ENCODE measurements at places on chromosomes 2 and 18.

- no peak for DNase-seq
Measured at GRCh38 chr18:8324343-8325065, 284.7 kb upstream of the RAB12 start.

GRCh38 chr2:98412751-98413458, 31.8 kb upstream of the INPP4A start:
- DNase-seq, result peak; percentile 61

- peak; percentile 28 for DNase-seq
Measured at GRCh38 chr18:31206787-31207381, 44.2 kb upstream of the DSC1 start.

DNA sequence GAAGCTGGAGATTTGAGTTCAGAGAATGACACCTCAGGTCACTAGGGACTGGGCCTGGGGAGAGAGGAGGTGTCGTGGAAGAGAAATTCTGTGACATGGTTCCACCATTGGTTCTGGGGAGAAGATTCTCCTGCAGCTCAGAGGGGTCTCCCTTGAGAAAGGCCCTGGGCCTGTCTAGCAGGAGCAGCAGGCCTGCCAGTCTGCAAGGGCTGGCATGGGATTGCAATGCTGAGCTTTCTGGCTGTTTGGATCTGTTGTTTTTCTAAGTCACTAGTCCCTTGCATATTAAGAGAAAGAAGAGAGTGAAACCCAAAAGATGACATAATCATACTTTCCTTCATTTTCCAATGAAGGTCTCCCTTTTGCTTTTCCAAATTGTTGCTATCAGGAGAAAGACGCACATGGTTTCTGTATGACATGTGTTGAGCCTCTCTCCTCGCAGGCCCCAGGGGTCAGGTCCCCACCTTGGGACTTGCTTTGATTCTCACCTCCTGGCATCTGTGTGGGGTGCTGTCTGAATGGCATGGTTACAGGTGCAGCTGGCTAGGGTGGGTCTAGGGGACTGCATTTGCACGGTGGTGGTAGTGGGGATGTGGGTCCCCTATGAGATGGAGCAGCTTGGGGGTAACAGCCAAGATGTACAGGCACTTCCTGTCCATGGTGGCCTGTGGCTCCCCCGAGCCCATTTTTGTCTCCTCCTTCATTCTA, 117.8 kb downstream of the GLI2 start:
- no peak for DNase-seq

GRCh38 chr2:7740114-7740513, 822.9 kb downstream of the RNF144A start:
- DNase-seq, result no peak

- no peak for DNase-seq
Measured at GRCh38 chr18:515156-515815, 14.8 kb upstream of the COLEC12 start.

GRCh38 chr2:71786291-71787107, 333.1 kb downstream of the DYSF start:
- no peak for DNase-seq

- no peak for DNase-seq
Measured at GRCh38 chr2:178298785-178299212, 104.5 kb downstream of the OSBPL6 start.

- no peak for DNase-seq
Measured at GRCh38 chr2:118837067-118837466, 10.4 kb downstream of the EN1 start.

DNA sequence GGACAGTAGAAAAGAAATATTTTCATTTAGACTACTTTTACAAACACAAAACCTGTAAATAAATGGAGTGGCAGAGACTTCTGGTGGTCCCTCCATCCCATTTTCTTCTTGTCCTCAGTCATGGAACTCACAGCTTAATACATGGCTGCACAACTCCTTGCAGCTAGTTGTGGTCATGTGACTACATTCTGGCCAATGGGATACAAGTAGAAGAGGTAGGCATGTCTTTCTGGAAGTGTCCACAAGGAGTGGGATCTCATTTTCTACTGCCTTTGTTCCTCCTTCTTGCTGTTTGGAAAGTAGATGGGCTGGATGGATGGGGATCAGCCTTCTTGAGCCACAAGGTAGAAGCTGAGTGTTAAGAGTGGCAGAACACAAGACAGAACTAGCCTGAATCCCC, 555.8 kb downstream of the SATB2 start:
- no peak for DNase-seq

DNA sequence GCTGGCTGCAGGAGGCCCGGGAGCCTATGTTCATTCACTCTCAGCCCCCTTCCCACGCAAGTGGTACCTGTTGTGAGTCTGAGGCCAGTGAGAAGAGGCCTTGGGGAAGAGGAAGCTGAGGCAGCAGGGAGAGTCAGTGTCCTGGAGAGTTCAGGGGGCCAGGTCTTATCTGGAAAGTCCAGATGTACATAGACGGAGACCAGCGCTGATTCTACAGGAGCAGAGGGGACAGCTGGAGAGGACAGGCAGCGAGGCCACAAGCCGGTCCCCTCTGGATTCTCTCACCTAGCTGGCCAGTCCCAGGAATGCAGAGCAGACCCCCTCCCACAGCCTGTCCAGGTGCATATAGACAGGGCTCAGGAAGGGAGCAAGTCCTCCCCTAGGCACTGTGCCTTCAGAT, 29.1 kb upstream of the SELENOI start:
- DNase-seq, result no peak
